ENCODE measurements at places on chromosomes 2 and 18.

DNA sequence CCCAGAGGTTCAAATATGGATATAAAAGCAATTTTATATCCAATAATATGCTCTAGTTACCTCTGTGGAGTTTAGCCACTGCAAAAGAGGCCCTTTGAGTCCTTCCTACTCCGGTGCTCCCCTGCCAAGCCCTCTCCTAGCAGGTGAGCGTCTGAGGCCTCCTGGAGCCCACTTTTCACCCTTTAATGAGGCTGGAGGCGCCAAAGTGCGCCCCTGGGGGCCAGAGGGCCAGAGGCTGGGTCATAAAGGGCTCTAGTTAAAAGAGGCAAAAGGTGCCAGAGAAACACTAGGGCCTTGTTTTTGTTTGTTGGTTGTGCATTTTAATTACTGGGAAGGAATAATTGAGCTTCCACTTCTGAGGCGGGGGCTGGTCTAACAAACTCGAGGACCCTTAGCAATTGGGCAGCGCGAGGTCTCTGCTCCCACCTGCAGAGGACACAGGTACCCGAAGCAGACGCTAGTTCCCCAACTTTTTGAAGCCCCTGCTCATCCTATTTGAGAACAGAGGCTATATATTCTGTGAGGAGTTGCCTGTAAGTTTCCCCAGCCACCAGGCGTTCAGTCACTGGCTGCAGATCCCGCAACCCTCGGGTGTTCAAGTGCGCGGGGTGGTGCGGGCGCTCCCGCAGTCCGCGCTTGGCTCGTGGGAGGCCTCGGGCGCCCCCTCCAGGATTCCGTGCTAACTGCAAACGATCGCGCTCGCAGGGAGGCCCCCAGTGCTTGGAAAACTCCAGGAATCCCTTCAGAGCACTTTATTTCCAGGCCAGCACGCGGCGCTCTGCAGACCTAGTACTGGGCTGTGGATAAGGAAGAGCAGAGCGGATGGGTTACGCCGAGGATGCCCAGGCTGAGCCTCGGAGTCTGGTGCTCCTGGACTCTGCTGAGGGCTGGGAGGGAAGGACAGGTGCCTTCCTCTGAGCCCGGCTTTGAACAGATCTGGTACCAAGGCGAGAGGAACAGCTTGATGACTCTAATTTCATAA, 14.1 kb downstream of the MSGN1 start:
- DNase-seq: no peak

GRCh38 chr2:190984595-190984994, 29.4 kb downstream of the STAT1 start:
- no peak for DNase-seq

DNA sequence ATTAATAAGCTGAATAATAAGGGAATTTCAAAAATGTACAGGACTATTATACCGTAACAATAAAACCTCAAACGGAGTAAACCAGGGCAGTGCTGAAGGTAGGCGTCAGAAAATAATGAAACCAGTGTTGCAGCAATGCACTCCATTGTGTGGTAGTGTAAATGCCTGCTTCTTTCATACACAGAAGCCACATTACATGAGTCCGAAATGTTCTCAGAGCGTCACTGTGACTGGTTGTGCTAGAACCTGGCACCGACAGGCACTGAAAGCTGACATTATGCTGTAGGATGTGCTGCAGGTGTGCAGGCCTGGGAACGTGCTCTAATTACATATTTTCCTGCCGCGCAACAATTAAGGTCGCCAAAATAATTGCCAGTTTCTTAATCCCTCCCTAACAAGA, 53.3 kb downstream of the ZEB2 start:
- no peak for DNase-seq

DNA sequence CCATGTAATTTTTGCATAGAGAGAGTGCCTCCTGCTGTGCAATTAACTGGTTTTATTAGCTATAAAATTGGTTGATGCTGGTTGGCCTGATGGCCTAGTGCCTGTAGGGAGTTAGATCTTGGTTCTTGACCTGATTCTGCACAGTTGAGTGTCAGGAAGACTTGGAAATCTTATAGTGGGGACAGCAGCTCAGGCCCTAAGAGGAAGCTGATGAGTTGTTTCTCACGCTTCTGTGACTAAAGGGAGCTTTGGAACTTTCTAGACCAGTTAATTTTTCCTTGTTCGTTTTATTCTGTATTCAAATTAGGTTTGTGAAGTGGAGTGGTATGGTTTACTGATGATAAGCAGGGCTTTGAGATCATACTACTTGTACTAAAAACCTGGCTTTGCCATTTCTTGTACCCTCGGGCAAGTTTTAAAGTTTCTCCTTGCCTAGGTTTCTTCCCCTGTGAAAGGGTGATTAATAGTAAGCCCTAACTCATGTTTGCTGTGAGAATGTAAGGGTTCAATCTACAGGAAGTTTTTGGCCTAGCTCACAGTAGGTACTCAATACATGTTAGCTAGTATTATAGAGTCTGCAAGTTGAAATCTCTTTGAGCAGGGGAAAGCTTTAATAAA, 82.1 kb downstream of the MAP3K20 start:
- no peak for DNase-seq

DNA sequence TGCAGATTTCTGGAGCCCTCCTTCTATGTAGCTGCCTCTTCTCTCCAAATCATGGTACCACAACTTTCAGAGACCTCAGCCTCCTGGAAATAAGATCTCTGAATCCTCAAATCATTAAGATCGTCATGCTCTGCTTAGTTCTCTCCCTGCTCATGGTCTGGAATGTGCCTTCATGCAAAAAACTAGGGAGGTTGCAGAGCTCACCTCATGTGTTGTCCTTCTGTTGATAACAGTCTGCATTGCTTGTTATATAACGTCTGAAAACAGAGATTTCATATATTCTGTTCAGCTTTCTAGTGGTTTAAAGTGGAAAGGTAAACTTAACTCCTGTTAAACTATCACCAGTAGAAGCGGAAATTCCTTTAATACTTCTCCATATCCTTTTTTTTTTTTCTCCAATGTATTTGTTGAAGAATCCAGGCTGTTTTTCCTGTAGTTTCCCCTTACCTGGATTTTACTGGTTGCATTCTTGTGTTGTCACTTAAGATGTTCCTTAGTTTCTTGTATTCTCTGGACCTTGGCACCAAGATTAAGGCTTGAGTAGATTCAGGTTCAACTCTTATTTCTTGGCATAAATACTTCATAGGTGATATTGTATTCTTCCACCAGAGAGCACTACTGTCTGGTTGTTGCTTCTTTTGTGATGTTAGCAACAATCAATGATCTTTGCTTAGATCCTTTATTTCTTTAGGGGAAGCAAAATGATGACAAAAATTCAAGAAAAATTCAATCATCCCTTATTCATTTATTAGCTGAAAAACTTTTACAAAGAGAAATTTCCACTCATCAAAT, 211.3 kb downstream of the LOXHD1 start:
- no peak for DNase-seq

- DNase-seq: no peak
Measured at GRCh38 chr2:222944552-222944951, 83.7 kb downstream of the ACSL3 start.

GRCh38 chr2:8662239-8662879, 19.5 kb upstream of the ID2 start:
- no peak for DNase-seq

- DNase-seq: no peak
Measured at GRCh38 chr2:216538538-216538937, 39.9 kb downstream of the RPL37A start.

- no peak for DNase-seq
Measured at GRCh38 chr2:197164141-197164754, 146.3 kb downstream of the ANKRD44 start.

DNA sequence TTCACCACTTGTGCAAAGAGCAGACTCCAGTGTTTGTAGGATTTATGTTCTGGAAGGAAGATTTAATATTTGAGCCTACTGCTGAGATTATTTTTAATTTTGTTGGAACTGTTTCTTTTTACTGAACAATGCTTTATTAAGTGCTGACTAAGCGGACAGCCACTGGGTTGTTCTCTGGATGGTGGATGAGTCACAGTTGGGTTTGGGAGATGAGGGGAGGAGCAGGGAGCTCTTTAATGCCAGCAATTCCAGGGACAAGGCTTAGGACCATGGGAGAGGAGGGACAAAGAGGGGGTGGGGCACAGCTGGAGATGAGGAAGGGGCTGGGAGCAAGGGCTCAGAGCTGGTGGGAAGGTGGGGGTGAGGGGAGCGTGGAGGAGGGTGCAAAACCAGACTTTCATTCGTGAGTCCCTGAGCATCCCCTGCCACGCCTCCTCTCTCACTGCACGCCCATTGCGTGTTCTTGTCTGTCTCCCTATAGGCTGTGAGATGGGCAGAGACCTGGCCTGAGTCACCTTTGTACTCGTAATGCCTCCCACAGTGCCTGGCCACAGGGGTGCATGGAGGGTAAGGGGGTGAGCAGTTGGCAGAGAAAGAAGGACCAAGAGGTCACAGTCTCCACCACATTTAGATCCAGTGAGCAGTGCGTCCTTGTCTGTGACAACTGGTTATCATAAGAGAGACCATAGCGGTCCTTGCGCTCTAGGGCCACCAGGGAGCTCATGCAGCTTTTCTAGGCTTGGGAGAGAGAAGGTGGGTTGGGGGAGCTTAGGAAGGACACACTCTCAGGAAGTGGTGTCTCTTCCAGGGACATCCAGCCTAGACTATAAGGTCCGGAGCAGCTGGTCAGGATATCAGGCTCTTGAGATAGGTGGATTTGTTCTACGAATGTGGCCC, 18.4 kb downstream of the SLC4A3 start:
- no peak for DNase-seq

DNA sequence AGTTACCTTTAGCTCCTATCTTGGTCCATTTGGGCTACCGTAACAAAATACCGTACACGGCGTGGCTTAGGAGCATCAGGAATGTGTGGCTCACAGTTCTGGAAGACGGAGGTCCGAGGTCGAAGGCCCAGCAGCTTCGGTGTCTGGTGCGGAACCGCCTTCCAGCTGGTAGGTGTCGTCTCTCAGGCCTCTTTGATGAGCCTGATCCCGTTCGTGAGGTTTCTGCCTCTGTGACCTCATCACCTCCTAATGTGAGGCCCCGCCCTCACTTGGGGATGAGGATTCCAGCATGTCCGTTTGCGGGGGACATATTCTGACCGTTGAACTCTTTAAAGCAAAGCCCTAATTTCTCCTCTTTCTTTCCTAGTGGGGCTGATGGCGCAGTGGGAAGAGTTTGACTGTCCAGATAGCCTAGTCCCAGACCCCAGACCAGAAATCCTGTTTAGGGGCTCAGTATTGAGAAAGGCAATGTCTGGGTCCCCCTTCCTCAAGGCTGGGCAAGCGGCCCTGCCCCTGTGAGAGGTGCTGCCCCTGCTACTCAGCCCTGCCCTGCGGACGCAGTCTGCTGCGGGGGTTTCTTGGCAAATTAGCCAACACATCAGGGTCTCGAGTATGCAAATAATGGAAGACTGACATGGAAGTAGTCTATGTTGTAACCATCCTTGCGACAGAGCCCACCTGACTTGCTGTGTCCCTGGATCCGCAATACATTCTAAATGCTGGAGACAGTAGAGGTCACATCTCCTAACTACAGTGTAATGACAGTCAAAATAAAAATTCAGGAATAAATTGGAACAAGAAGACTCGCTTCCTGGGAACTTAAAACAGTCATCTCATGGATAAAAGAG, 128.0 kb downstream of the ASB1 start:
- no peak for DNase-seq

GRCh38 chr2:179861416-179862067, at the start of gene ZNF385B:
TSS of gene ZNF385B (minus strand) at chr2:179861612.
- no peak for DNase-seq

GRCh38 chr2:3470166-3470651, 49.1 kb downstream of the ADI1 start:
- DNase-seq: no peak

DNA sequence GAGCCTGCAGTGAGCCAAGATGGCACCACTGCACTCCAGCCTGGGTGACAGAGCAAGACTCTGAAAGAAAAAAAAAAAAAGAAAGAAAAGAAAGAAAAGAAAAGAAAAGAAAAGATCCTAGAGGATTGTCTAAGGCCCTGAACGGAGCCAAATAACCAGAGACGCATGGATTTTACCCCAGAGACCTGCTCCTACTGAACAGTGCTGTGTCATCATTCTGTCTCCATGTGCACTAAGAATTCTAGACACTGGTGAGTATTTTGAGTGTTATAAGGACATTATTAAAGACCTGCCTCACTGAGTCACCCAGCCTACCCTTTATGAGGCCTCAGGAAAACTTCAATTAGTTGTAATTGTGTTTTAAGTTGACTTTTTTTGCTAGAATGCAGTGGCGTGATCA, 61.9 kb upstream of the RIOK3 start:
- no peak for DNase-seq

DNA sequence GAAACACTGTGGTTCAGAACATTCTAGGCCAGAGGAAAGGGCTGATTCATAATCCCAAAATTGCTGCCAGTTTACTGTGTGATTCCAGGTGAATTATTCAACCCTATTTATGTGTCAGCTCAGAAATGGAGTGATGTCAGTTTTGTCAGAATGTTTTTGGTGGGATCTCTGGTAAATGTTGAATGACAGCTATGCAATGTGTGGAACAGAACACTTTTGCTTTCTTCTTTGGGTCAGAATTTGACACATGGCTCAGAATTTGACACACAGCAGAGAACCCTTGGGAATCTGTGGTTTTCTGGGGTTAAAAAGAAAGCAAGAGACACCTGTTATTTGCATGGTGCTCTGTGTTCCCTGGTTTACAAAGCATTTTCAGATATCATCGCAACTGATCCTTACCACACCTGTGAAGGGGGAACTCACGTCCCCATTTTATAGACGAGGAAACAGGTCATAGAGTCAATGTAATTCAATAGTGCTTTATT, 1.6 kb upstream of the MTA3 start:
- no peak for DNase-seq

DNA sequence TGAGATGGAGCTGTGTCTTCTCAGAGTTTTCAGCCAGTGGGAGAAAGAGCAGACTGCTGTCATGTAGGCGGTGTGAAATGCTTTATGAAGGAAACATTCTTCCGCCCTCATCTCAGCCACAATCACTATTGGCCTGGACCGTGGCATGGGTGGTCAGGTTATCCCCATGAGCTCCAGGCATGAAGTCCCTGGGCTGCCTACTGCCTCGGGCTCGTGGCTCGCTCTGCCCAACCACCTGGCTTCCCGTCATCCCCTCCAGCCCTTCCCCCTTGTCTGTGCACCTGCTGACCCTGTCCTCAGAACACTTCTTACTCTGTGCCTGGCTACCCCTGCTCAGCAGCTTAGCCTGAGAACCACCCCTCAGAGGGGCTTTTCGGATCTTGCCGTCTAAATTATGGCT, 15.5 kb downstream of the COLEC11 start:
- no peak for DNase-seq

- DNase-seq: no peak
Measured at GRCh38 chr2:64168756-64169155, 24.5 kb upstream of the PELI1 start.

GRCh38 chr2:239753401-239753837, 271.7 kb downstream of the NDUFA10 start:
- no peak for DNase-seq

DNA sequence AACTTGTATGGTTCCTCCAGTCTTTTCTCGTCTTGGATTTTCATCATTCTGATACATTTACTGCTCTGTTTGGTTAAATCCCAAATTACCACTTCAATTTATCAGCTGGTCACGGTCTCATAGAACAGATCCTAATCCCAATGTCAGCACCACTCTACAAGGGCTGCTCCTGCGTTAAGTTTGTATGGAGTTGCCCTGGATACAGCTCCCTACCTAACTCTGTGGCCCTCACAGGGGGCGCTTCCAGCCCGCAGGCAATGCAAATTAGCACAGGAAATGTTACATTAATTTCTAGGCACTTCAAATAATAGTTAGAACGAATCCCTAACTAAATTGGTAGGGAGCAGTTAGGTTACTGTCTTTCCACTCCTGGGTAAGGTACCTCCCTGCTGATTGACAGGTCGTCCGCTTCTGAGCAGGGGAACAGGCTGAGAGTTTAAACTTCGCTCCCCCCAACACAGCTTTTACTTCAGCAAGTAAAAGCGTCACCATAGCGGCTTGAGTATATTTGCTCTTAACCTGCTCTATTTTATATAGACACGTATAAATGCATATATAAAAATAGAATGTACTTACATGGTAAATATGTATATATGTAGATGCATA, 238.5 kb upstream of the FANCL start:
- DNase-seq: no peak
